ENCODE measurements at places on chromosomes 7 and 10.

GRCh38 chr10:20299034-20299736 is 483.0 kb downstream of the PLXDC2 start:
- DNase-seq, result no peak

DNA sequence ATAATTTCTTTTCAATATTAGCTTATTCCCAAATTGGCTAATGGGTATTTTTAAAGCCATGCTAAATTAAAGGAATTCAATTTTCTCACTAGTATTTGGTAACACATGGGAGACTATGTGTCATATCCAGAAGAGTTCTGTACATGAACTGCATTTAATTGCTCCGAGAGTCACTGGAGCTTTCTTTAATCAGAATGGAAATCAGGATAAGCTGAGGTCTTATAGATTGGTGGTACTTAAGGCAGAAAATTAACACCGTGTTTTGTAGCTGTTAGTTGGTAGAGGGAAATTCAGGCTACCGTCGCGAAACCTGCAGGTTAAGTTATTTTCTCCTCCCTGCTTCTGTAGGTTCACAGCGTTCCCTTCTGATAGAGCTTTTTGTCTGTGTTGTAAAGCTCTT is at the start of gene WEE2:
WEE2 (plus strand) TSS at position 3 of the 400 bp plus-strand sequence. CDS start 406 bp downstream, outside the sequence.
- no peak for DNase-seq

DNA sequence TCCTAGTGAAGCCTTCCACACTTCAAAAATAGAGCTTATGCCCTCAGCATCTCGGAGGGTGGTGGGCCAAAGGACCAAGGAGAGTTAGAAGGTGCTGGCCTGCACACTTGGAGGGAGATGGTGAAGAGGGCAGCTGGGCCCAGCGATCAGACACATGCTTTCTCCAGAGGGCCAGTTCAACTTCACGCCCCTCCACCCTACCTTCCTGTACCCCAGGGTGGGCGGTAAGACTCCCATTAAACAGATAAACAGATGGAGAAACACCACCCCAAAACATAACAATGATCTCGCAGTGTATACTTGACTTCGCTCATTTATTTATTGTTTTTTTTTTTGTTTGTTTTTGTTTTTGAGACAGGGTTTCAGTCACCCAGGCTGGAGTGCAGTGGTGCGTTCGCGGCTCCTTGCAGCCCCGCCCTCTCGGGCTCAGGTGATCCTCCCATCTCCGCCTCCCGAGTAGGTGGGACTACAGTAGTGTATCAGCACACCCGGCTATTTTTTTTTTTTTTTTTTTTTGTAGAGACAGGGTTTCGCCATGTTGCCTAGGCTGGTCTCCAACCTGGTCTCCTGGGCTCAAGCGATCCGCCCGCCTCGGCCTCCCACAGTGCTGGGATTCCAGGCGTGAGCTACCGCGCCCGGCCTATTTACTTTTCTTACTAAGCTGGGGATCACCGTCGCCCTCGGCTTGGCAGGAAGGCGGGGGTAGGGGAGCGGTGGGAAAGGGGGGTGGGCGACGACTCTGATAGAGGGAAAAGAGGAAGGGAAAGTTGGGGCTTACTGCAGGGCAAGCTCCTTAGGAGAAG is 1.8 kb downstream of the C10orf95 start:
- DNase-seq, result peak; percentile 82

- no peak for DNase-seq
These were observed 235.7 kb downstream of the PRPF18 start for GRCh38 chr10:13822490-13822889.

DNA sequence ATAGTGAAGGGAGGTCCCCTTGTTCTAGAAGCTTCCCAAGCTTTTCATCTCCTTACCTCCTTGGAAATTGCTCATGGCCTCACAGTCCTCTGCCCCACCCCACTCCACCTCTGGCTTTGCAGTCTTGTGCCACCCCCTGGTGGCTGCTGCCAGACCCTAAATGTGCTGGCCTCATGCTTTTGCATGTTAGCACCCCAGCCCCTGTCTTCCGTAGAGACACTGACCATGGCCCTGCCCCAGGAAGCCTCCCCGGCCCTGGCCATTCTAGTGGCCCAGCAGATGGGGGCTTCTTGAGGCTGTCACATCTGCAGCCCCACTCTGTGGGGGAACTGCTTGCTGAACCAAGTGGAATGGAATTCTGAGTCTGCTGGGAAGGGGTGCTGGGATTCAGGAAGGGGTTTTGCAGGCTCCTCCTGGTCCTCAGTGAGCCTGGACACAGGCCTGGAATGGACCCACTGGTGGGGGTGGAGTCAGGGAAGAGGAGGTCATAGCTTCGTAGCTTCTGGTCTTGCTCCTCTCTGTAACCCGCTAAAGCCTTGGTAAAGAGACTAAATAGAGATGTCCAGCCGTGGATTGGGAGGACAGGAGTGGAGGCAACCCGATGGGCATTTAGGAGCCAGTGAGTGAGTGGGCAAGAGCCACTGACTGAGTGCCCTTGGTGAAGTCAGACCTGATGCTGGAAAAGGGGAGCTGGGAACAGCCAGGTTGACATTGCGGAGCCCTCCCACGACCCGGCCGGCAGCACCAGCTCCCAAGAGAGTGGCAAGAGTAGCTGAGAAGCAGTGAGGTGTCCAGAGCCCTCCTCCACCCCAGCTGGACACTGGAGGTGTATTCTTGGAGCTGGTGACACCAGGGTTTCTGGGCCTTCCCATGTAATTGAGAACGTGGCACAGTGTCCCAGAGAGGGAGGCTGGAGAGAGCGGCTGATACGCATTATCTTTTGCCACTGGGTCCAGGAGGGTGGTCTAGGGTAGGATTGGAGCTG is 20.9 kb downstream of the RAMP3 start:
- no peak for DNase-seq

All from T follicular helper cell (primary cell).